ENCODE measurements at places on chromosomes 3 and 15.

DNA sequence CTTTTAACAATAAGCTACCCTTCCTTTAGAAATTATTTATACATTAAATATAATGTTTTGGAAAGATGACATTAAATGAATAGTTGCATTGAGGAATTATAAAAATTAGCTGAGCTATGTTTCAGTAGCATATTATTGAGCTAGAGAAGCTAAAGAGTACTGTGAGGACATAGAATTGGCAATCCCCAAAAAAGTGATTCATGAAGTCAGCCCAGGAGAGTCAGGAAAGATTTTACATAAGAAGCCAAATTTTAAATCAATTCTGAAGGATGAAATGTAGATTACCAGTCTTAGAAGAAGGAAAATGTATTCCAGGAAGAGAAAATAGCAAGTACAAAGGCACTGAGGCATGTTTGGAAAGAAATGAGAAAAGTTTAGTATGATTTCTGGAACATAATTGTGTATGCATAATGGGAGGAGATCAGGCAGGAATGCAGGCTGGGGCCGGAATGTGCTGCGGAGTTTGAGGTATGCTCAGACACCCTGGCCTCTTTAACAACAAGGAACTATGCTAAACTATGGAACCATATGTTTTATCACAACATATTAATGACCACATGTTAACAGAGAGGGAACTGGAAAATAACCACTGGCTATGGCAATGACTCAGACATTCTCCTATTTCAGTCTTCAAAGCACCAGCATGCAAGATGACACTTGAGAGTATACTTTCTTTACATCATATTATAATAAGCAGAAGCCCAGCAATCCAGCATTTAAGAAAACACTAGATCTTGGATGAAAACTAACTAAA, 103.3 kb upstream of the COL8A1 start:
- DNase-seq = no peak

DNA sequence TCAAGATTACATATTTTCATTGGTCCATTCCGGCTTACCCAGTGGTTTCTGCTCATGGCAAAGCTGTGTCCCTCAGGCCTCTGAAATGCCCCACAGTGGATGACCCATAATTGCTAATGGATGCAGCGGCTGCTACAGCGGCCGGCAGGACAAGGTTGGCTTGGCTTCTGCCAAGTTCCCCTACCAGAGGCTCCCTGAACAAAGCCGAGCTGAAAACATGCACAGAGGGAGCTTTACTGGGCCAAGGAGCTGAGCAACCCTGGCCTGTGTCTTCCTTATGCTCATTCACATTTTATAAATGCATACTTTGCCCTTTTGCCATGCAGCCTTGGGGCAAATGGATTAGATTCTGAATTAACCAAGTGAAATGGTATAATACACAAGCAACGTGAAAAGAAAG, 150.5 kb downstream of the NTRK3 start:
- no peak for DNase-seq

DNA sequence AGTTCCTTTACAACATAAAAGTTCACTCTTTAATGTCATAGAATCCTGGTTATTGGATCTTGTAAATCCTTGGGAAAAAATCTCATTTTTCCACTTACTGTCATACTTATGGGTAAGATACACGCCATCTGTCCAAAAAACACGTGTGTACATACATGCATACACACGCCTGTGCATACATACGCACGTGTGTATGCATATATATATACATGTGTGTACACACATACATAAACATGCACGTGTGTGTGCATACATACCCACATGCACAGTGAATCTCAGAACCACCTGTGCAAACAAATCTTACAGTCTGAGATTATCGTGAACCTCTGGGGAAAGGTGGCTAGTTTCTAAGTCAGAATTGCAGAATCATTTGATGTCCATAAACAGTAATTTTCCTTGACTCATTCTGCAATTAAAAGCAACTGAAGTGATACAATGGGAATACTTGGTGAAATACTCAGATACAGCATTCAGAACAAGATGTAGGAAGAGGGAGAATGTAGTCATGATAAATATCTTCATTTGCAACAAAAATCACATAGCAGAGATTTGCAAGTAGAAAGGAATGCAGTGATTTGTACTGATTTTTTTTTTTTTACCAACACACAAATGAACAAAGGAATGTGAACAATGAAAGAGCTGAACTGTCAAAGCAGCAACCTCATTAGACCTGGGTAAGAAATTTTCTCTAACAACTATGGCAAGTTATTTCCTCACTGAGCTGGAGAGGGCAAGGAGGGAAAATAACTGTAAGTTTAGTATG, 160.6 kb upstream of the POU1F1 start:
- no peak for DNase-seq

DNA sequence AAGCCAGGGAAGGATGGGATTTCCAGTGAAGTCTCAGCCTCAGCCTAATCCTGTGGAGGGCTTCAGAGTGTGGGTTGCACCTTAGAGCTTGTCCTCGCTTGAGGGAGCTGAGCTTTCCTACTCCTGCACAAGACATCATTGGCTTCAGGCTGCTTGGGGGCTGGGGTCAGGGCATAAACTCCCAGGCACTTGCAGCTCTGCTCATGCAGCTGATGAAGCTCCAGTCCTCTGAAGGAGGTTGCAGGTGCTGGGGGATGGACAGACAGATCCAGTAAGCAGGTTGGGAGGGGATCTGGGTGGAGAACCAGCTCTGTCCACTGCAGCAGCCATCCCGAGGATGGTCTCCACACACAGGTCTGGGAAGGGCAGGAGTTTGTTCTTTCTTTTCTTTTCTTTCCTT, 19.4 kb upstream of the POLG start:
- no peak for DNase-seq

GRCh38 chr3:186417791-186418190, 55.8 kb upstream of the DGKG start:
- DNase-seq = no peak

DNA sequence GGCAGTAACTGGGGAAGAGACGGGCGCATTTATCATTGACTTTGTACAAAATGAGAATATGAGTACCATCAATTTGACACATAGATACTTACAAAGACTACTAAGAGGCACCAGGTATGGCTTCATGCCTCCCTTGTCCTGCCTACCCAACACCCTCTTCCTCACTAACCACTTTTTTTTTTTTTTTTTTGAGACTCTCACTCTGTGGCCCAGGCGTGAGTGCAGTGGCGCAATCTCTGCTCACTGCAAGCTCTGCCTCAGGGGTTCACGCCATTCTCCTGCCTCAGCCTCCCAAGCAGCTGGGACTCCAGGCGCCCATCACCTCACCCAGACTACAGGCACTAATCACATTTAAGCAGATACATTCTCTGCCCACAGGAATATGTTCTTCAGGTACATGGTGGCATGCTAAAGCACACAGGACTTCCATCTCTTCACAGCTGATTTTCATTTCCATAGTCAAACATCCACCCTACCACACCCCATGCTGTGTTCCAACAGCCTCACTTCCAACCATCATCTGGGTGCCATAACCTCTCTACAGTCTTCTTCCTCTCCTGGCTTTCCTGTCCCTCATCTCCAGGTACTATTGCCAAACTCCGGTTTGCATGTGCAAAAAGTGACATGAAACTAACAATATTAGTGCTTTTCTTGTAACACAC, 41.7 kb downstream of the RAB27A start:
- DNase-seq = no peak

DNA sequence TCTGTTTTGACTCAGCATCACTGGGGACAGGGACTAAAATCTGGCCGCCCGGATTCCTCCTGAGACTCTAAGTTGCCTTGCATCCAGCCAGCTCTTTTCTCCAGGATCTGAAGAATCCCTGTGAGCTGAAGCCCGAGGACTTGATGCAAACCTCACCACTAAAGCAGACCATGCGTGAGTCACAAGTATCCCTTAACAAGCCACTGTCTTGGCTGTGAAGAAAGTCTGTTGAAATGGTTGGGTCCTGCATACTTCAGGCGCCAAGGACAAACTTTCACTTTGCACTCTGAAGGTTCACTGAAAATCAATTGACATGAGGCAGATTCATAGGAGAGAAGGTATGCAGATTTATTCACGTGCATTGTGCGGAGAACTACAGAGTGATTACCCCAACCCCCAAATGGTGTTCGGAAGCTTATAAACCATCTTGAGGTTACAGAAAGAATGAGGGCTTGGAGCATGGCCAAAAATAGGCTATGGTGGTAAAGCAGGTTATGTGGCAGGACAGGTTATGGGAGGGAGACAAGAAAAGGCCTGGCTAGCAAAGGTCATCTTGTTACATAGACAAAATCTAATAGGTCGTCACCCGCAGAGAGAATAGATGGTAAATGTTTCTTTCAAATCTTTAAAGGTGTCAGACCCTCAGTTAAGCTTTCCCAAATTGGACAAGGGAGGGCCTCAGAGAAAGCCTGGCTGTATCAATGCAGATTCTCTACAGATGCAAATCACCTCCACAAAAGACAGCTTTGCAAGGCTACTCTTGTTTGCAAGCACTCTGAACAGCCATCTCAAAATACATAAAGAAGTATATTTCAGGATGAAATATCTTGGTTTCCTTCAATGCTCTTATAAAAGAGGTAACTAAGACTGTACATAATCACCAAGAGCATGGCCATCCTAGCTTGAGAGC, 126.3 kb upstream of the PLAAT1 start:
- no peak for DNase-seq

DNA sequence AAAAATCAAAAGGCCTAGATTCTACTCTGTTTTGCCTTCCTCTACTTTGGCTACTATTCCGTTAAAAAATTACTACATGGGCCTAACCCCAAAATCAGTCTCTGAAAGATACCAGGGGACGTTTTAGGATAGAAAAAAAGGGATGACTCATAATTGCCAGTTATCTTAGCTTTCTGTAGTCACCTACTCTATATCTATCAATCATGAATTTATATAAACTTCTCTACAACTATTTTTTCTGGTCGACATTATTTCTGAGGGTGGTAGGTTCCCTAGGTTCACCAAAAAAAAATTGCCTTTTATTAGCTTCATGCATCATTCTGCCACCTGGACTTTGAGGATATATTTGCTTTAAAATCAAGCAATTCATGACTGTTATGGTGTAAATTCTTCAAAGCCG, 36.5 kb downstream of the RAF1 start:
- DNase-seq = no peak

GRCh38 chr3:25568525-25569078, 96.1 kb downstream of the TOP2B start:
- no peak for DNase-seq

DNA sequence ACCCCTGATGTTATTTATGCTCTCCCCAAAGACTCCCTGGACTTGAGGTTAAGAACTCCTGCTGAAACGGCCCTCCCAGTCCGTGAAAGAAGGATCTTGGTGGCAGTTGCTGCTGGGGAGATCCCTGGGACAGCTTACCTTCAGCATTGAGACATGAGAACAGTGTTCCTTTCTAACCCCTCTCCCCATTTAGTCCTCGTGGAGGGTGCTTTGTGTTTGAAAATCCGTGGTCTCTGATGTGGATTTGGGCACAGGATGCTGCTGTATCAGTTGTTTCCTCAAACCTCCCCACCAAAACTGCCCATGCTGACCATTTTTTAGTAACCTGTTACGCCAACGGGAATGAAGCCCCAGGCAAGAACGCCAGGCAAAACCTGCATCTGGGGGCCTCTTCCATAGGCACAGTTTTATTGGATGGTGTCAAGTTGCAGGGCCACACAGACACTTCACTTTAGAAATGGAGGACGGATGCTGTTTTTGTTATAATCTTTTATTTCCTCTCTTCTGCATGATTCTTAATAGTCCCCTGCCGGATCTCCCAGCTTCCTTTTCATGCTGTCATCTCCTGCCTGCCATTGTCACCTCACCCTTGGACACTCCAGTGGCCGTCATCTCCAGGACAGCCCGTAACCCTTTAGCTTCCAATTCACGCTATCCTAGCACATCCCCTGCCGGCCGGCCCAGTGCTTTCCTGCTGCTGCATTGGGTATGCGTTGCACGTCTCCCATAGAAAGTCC, 31.7 kb upstream of the CEMIP start:
- no peak for DNase-seq

GRCh38 chr15:77112838-77113504, 42.1 kb upstream of the TSPAN3 start:
- DNase-seq = no peak

- no peak for DNase-seq
Observed at GRCh38 chr3:127461286-127461910, 129.1 kb downstream of the TPRA1 start.

DNA sequence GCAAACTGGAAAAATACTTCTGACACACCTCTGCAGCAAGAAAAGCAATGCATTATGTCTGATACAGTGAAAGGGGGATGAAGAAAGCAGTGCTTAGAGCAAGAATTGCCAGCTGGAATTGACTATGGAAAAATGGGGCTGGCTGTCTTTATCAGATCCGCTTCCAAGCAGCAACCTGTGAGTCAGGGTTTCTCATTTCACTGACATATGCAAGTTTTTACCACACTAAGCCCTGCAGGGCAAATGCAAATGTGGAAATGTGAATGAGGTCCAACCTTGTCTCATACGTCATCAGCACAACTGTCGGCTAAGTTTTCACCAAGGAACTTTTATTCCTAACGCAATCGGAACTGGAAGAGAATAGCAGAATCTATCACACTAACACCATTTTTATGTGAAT, 172.5 kb upstream of the GADL1 start:
- DNase-seq = no peak

DNA sequence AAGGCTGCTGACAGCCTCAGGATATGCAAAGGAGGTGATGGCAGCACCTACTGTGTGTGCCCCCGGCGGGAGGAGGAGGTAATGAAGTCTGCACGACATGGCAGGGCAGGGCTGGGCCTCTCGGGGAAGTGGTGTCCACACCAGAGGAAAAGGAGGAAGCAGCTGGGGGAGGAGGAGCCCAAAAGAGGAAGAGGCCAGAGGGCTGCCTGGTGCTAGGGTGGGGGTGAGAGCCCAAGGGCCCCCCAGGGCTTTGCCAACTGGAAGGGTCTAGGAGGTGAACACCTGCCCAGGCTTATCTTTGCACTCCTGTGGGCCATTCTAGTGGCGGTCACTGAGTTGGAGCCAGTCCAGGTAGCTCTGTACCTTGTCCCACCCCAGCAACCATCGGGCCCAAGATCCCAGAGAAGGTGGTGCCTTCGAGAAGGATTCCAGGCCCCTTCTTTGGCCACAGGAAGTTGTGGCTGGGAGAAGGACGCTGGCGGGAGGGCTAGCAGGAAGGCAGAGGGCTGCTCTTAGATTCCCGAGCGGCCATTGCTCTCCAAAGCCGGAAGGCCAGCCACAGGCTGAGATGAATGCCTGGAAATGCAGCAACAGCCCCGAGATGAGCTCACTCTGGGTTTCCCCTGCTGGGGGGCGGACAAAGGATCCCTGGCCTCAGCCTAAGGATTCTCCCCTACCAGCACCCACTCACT, 7.0 kb downstream of the GNAI2 start:
- peak; percentile 86 for DNase-seq

DNA sequence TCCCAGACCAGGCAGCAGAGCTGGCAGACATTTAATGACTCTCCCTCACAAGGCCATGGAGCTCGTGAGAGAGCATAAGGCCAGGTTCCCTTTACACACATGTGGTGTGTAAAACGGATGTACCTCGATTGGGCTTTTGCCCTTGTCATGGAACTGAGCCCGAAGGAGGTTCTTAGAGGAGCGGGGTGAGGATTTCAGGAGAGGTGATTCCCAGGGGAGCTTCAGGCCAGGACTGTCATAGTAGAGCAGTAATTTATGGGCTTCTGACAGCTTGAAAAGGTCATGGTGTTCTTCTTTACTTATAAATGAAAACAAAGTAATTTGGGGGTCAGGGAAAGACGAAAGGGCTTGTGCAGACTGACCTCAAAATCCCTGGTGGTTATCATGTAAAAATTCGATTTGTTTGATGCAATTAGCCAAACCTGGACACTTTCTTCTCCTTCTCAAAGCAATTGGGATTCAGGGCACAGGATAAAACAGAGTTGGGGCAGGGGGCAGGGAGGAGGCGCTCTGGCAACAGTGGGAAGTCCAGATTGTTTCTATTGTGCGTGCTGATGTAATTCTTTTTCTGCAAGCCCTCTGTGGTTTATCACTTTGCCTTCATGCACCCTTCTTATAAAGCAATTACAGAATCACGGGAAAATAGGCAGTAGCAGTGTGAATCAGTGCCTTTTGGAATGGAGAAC, 51.0 kb downstream of the CACNA1D start:
- DNase-seq = no peak

Data from CD4-positive, alpha-beta T cell treated with Interleukin-1 beta for 1 hour (primary cell).